C1 segment of cervical spinal cord (tissue), 14 donors: ENCODE measurements at places on chromosomes 6 and 20.

DNA sequence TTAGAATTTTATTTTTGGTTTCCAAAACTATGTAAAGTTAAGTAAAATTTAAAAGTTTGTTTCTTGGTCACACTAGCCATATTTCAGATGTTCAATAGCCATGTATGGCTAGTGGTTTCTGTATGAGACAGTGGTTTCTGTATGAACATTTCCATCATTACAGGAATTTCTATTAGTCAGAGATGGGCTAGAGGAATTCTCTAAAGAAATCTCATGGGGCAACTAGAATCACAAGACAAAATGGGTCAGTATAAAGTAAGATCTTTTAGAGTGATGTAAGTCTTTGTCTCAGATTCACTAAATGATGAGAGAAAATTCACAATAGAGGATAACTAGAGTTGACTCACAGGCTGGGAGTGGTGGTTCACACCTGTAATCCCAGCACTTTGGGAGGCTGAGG, 149.0 kb downstream of the FUT9 start:
- DNase-seq, result no peak

DNA sequence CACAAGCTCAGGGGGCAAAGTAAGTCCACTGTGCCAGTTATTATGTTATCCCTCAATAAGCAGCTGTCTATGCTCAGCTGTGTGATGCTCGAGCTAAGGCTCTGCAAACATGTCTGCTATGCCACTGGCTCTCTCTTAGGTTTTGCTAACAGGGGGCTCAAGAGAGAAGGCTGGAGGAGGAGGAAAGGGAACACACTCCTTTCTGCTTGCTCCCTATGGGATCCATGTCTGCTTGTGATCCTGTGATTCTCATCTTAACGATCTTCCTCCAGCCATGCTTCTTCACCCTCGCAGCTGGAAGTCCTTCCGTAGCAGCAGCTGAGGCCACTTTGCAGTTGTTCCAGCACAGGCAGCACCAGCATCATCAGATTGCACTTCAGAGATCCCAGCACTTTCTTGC, 37.0 kb upstream of the IGF2R start:
- DNase-seq, result no peak

DNA sequence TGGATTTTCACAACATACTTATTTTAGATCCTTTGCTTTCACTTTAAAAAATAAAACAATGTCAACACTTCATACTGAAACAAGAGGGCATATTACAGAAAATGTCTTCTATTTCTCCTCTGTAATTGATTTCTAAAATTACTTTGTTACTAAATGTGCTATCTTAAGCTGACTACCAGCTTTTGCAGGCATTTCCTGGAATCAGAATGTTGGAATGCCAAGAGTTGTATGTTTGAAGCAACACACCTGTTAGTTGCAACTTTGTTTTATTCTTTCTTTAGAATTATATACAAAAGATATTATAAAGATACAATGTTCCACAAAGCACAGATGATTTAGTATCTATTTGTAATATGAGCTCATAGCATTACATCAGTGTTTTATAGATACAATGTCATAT, 62.5 kb upstream of the TMEM170B start:
- no peak for DNase-seq

DNA sequence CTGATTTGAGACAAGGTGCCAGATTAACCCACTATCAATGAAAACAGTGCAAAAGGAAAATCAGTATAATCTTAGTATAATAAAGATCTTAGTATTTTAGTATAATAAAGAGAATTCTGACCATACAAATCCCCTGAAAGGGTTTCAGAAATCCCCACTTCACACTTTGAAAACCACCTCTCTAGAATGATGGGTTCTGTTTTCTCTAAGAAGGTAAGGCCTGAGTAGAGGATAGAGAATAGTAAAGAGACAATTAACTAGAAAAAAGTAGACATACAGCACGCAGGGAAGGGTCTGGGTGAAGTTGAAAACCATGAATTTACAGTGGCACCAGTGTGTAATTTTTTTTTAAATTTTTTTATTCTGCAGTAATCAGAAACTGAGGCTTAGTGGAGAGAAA, 73.6 kb downstream of the REV3L start:
- DNase-seq, result no peak

DNA sequence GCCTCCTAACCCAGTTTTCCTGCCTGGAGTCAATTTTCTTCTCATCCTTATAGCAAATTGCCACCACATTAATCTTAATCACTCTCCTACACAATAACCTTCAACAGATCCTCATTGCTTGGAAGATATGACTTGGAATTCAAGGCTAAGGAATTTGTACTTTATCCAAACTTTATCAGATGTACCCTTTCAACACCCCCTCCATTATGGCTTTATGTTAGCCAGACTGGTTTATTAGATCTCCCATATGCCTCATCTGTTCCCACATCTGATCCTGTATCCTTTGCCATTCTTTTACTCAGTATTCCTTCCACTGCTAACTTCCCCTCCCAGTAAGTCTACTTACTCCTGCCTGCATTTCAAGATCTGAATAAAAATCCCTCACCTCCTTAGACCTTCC, 4.0 kb upstream of the FRK start:
- no peak for DNase-seq

- no peak for DNase-seq
Measured at GRCh38 chr6:45698046-45698445, 317.6 kb downstream of the CLIC5 start.

DNA sequence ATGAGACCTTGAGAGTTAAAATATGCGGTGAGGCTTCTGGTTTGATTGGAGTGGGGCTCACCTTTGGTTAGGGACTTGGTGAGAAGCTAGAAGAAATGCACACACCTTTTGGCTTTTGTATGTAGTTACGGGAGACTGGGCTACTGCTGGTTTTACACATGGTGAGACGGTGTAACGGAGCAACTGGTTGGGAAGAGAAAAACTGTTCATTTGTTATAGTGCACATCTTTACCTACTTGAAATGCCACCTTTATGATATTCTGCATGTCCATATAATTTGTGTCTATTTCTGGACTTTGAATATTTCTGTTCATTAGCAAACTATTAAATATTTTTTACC, 31.6 kb downstream of the TIAM2 start:
- no peak for DNase-seq

DNA sequence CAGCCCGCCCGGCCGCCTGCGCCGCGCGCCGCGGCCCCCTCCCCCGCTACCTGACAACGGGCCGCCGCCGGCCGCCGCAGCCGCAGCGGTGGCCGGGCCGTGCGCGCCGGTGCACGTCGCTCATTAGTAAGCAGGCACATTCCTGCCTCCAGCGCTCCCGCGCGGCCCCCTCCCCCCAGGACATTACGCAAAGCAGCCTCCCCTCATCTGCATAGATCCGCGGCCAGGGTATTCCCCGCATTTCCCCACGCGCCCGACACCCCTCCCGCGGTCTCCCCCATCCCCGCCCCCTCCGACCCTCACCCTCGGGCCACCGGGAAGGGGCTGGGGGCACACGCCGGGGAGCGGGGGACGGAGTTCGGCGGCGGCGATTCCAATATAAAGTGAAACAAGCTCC, at the start of gene HIVEP2:
Gene HIVEP2, minus strand, starts transcription at position 128 of the 397 bp plus-strand sequence. CDS start 170,438 bp downstream, outside the sequence.
- no peak for DNase-seq

DNA sequence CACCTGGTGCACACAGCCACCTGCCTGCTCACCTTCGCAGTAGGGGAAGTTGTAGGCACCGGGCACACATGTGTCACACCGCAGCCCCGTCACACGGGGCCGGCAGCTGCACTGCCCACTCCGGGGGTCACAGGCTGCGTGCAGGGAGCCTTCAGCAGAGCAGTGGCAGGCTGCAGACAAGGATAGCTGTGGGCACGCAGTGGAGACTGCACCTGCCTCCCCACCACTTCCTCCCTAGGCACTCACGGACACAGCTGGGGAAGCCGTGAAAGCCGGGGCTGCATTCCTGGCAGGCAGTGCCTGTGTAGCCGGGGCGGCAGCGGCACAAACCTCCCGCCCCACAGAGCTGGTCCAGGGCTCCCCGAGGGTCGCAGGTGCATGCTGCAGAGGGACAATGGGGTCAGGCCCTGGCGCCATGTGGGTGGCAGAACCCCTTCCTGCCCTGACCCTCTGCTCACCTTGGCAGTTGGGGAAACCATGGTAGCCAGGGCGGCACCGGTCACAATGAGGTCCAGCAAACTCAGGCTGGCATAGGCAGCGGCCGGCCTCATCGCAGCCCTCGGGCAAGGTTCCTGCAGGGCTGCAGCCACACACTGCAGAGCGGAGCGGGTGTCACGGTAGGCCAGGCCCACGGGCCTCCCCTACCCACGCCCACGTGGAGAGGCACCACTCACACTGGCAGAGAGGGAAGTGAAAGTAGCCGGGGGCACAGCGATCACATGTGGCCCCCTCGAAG, 29.4 kb downstream of the LAMA5 start:
- DNase-seq, result no peak

- DNase-seq, result no peak
Measured at GRCh38 chr20:4449957-4450715, 271.6 kb upstream of the PRND start.

GRCh38 chr6:25714765-25715164, 39.8 kb upstream of the SLC17A4 start:
- DNase-seq, result no peak

- no peak for DNase-seq
Measured at GRCh38 chr6:123203928-123204327, 207.9 kb downstream of the CLVS2 start.

GRCh38 chr6:1436334-1437306, 47.2 kb downstream of the FOXF2 start:
- no peak for DNase-seq

DNA sequence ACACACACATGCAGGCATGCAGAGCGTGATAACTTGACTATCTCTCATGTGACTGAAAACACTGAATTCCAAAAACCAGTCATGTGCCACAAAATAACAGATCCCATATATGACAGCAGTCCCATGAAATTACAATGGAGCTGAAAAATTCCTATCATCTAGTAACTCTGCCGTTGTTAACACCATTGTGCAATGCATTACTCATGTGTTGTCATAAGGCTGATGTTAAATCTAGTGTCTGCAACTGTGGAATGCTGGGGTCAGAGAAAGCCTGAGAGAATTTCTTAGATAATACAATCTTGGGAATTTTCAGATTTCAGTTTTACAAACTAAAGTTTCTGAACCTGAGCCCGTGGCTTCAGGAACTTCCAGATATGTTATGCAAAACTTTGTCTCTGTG, 70.2 kb downstream of the LYRM4 start:
- no peak for DNase-seq

DNA sequence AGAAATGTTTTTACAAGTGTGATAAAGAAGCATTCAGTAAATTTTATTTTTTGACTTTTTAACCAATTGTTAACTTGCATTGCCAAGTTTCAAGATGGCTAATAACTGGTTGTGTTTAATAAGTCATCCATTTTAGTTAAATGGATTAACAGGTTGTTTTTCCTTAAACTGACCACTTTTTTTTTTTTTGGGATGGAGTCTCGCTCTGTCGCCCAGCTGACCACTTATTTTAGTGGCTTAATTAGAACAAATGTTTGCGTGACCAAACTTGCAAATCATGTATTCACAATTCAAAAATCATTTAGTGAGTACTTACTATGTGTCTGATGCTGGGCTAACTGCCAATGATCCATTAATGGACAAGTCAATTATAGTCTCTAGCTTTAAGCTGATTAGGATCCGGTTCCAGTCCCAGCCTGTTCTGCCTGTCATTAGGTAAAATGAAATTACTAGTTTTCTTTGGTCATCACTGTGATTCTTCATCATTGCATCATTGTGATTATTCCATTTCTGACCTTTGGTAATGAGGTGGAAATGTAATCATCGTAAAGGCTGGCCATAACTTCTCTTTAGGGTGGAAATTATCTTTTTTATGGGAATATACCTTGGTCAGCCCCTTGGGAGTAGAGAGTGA, 729.2 kb upstream of the MARCKS start:
- no peak for DNase-seq

GRCh38 chr6:130183271-130184222, 39.2 kb downstream of the SAMD3 start:
- DNase-seq, result no peak

DNA sequence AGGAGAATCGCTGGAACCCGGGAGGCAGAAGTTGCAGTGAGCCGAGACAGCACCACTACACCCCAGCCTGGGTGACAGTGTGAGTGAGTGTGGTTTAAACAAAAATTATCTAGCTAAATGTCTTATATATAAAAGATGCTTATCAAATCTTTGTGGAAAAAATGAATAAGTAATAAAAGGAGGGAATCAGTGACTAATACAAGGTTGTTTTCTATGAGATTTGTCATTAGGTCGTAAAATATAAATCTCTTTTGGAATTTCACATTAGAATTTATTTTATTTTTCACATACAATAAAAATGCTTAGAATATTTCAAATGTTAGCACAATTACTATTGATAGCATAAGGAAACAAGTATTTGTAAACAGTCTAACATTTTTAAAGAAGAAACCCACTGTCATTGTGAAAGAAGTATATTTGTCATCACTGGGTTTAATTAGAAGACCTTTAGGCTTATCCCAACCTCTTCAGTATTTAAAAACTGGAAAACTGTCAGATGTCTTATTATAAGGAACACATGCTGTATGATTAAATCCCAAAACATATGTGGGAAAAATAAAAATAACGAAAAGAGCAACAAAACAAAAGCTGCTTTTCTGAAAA, 47.1 kb downstream of the ASCC3 start:
- no peak for DNase-seq

DNA sequence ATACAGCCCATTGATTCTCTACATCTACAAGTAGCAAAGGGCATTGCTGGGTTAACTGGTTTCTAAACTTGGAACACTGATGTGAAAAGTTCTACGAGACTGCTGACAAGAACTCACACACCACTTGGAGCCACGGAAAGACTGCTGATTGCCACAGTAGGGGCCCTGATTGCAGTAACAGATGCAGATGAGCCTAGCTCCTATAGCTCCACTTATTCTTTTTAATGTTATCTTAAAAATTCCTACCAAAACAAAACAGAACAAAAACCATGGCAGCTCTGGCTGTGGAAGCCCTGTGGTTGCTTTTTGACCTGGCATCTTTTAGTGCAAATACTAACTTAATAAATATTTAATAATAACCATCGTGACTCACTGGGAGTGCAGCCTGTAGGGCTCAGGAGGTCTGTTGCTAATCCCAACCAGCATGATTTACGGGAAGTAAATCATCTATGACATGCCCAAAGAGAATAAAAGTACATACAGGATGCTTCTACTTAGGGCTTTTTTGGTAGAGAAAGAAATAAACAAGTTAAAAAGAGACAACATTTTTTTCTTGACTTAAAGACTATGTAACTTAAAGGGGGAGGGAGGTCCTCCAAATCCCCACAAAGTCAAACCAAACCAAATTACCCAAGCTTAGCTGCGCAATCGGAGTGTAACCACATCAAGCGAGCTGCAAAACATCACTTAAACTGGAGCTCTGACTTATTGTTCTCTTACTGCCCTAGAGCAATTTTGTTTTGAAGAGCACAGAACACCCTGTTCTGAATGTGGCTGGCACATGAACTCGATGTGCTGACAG, 87.2 kb downstream of the FKBP5 start:
- peak; percentile 19 for DNase-seq

GRCh38 chr20:288956-289692, 1.4 kb downstream of the C20orf96 start:
- no peak for DNase-seq

DNA sequence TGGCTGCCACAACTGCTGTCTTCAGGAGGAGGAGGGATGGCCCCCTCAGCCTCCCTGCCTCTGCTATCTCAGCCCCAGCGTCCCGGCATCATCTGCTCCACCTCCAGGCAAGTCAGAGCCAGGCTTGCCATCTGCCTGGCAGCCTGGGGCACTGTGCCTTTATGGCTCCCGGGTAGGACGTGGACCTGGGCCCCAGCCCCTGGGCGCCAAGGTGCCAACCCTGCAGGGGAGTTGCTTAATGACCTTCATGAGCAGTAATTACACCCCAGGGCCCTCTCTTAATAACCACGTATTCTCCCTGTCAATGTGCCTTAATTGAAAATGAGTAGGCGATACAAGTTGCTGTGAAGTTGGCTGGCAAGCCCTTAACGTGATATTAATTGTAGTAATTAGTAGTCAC, 122.1 kb upstream of the MLN start:
- no peak for DNase-seq
